ENCODE measurements at places on chromosomes 5 and 9.

DNA sequence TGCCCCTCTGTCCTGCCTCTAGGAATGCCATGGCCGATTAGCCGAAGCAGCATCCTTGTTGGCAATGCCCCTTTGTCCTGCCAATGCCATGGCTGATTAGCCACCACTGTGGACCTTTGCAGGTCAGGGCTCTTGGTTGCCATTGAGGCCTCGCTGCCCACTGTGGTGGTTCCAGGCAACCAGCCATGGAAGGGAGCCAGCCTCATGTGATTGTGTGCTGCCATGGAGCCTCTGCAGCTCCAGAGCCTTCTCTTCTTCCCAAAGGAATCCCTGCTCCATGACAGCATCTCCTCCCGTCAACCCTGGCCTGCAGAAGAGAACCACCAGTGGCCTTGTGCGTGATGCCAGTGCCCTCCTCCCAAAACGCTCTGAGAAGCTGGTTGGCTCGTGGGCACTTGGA lies 187.0 kb downstream of the CACNA1B start:
- no peak for DNase-seq

- no peak for DNase-seq
Observed at GRCh38 chr5:90866333-90866732, 307.7 kb downstream of the ADGRV1 start.

- DNase-seq, result peak; percentile 45
Observed at GRCh38 chr9:129885018-129885669, 49.9 kb downstream of the USP20 start.

DNA sequence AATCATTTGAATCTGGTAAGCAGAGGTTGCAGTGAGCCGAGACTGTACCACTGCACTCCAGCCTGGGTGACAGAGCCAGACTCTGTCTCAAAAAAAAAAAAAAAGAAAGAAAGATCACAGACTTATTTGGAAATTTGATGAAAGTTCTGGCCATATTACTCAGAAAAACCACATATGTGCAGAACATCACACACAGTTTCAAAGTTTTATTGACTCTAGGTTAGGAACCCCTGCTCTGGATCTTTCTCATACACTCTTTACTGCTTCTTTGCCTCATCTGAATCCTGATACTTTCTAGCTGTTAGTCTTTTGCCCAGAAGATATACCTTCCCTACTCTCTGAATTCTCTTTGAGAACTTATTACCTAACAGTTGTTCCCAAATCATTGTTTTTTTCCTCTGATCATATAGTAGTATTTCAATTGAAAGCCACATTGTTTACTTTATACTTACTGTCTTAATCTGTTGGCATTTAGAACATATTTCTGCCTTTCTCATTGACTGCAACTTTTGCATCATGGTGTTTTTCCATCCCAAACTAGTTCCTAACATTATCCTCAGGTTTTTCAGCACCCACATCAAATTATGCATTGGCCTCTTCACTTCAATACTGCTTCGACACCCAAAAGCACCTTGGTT lies 68.7 kb downstream of the LNPEP start:
- DNase-seq, result no peak

DNA sequence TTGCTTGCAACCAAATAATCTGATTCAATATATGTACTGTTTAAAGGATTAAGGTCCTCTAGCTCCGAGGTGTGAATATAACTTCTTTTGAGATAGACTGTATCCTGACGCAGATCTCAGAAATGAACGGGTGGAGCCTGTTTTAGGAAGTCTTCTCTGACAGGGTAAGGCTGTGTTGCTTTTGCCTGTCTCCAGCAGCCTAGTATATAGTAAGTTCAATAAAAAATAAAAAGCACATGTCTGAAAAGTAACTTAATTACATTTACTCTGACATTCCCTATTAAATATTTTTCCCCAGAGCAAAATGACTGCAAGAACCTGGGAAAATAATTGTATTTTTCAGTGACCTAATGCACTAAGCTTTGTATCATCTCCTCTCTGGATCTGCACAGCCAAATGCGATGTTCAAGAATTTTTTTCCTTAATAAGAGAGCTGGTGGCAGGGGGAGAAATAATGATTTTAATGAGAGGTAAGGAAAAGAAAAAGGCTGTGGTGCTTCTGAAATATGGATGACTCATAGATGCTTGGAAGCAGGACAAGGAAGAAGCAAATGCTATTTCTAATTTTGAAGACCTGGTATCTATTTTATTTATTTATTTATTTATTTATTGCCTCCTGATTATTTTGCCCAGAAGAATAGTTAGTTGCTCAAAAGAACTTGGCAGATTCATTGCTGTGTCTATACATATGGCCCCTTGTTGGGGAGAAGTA lies 7.3 kb downstream of the PPP3R2 start:
- no peak for DNase-seq

DNA sequence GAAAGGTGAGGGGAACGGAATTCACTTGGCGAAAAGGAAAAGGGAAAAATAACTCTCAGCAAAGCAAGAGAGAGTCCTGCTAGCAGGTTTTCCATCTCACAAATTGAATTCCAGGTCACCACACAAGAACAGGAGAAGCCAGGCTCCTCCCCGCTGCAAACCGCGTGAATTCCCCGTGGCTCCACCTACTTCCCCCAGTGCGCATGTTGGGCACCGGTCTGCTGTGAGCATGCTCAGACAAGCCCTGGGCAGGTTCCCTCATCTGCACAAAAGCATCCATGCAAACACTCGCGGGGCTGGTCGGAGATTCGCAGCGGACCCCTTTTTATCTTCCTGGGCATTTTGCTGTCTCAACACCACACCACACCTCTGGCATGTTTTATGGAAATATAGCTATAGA lies 58.5 kb upstream of the S1PR3 start:
- DNase-seq, result no peak

DNA sequence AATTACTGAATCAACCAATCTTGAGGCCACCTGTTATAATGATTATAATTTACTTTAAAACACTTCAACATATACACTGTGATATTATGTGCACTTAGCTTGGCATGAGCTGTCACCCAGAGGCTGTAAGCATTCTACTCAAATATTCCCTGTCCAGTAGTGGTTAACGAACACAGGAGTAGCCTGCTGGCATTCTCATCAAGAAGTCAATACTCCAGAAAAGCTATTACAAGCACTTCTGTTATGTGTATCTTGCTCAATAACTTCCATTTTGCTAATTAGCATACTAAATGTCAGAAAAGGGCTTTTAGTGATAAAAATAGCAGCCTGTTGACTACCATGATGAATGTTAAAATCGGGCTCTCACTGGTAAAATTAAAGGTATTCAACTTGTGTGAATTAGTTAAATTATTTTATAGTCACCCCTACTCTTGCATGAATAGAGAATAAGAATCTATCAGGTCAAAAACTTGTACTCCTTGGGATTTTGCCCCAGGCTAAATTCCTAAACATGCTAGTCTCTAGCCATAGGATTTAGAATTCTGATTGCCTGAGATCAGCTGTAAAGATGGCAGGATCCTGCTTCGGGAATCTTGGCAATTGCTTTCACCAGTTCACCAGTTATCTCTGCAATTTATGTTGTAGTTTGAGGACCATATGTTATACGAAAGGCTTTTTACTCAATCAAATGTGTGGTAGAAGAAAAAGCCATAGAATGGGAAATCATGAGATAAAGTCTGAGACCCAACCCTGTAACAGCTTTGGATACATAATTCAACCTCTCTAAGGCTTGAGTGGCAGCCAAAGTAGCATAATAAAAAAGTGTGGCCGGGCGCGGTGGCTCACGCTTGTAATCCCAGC lies 43.4 kb upstream of the PAM start:
- no peak for DNase-seq

DNA sequence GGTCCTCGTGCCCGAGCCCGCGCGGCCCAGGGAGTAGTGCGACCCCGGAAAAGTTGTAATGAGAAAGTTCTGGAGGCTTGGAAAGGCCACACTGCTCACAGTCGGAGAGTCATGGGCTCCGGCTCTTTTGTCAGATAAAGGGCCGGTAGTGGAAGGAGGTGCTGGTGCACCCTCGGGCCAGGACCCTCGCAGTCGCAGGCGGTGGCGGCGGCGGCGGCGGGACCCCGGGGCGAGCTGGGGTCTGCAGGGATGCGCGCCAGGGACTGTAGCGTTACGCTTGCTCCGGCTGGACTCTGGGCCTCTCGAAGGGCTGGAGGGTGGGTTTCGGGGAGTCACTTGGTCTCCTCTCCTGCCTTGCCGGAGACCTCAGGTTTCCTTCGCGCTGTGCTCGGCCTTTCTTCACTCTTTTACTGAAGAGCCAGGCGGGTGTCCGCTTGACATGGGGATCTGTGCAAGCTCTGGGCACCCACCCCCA lies 1.5 kb downstream of the RORB start:
- DNase-seq, result no peak

DNA sequence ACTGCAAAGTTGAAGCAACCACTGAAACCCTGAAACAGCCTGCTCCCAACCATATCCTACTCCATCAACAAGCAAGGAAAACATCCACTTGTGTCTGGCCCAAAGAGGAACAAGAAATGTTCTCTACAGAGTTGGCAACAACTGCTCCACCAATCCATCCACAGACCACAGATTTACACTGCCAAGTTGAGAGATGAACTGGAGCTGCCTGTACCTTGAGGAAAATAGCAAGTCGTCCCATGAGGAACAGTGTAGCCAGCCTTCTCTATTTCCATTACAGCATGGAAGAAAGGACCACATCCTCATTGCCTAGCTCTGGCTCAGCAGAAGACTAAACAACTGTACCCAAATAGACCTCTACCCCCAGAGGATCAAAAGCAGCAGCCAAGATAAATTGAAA lies 60.4 kb downstream of the DEPDC1B start:
- DNase-seq, result no peak

GRCh38 chr5:57551251-57551650 lies 68.6 kb upstream of the ACTBL2 start:
- DNase-seq, result no peak

- DNase-seq, result no peak
Observed at GRCh38 chr5:587403-587802, 24.7 kb upstream of the CEP72 start.

GRCh38 chr9:103700195-103700962 lies 393.7 kb upstream of the SMC2 start:
- no peak for DNase-seq

- DNase-seq, result no peak
Observed at GRCh38 chr9:80382211-80382891, 810.6 kb downstream of the TLE4 start.

GRCh38 chr5:14155075-14155474 lies 11.9 kb downstream of the TRIO start:
- DNase-seq, result no peak

DNA sequence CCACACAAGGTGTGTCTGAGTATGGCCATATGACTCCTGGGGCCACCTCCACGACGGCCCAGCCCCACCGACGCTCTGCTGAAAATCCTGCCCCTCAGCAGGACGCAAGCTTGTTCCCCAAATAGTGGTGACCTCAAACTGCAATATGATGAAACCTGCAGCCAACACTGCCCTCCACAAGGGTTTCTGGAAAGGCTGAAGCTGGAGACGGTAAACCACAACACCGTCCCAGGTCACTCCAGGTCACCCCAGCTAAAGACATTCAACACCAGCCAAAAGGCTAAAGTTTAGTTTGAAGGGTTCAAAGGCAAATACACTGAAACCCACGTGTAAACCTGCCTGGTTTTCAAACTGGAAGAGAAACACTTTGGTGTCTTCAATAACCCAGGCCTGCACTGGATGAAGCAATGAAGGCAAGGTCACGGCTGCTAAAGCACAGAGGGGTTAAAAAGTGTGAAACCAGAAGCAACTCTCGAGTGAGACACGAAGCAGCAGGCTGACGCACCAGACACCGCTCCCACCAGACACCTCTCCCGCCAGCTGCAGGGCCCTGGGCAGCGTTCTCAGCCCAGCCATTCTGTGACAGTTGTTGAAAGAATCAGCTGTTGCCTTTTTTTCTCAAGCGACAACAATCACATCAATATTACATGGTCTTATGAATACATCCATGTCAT lies 1.8 kb upstream of the LHX3 start:
- DNase-seq, result no peak

DNA sequence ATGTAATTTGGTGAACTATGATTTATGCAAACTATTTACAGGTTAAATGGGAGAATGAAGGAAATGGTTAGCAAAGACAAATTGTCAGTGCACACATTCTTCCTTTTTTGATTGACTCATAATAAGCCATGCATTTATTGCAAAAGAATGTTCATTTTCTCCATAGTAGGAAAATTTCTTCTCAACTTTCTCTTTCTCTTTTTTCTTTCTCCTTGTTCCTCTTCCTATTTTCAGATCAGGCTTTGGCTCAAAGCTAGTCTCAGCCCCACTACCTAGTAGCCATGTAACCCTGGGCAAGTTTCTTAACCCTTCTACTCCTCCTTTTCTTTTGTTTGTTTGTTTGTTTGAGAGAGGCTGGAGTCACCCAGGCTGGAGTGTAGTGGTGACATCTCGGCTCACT lies 156.6 kb downstream of the PIK3R1 start:
- no peak for DNase-seq

DNA sequence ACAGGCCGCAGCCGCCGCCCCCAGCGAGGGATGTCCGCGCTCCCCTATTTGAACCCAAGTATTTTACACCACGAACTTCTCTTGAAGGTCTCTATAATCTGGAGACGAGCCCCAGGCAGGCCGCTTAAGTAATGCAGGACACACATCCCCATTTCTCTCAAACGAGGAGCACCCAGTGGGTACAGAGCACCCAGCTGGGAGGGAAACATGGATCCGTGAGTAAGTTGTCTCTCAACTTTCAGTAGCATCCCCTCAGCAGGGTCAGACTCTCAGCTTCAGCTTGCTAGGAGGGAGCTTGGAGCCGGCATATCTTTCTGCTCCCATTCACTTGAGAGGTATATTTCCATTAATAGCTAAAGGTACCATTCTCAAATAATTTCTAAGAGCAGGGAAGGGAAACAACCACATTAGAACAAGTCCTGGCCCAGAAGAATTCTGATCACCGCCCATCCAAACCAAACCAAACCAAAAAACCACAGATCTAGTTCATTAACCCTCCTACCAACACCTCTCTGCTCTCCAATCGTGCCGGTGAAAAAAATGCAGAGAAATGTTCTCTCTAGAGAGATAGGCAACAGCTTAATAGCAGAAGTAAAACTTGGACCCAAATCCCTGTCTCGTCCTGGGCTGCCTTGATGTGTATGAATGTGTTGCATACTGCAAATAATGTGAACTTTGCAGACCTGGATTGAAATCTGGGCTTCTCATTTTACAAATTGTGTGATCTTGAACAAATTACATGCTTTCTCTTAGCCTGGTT lies 910 bp downstream of the TDRD7 start:
- DNase-seq, result peak; percentile 28

All from CD4-positive, alpha-beta T cell treated with Interferon alpha-2 for 1 hour (primary cell).